ENCODE measurements at places on chromosomes 6 and 20. TPM values are rescaled to one million over a fixed set of nuclear protein-coding genes. Genes with fewer than 3 reads are reported as not detected.

DNA sequence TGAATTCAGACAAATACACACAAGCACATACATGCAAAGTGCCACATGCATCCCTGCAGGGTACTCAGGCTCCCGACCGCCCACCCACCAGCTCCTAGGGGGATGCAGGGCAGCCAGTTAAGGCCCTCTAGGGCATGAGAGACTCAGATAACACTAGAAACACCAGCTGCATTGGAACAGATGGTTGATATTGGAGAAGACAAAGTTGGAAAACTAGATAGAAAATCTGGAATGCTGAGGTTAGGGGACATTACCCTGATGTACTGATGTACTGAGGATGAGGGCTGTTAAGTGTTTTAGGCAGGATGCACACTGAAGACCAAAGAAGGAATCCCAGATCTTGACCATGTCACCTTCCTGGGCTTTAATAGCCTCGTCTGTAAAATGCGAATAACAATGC, 134.6 kb upstream of the ECI2 start:
- no peaks in the 10 kb centered on the region for H3K27me3 ChIP-seq
- no peaks in the 10 kb centered on the region for H3K4me1 ChIP-seq
- no peak for DNase-seq
- no peak overlapping the region for H3K4me3 ChIP-seq

DNA sequence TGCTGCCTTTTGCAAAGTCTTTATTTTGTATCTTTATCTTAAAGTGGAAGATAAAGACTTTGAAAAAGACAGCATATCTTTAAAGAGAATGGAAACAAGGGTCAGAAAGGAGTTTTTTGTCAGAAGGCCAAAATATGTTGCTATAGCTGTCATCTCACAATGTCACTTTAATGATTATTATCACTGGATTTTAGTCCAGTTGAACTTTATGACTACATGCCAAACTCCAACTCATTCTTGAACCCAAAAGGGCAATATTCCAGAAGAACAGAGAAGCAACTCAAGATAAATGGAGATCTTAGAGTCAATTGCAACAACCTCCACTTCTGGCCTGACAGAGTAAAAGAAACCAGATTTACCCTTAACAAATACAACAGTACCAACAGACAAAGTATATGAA, 47.3 kb upstream of the CLIC5 start:
- H3K36me3 ChIP-seq: no peaks in the 10 kb centered on the region
- no peaks in the 10 kb centered on the region for H3K4me1 ChIP-seq
- no peak overlapping the region for H3K4me3 ChIP-seq
- no peak overlapping the region for H3K27ac ChIP-seq
- no peaks in the 10 kb centered on the region for H3K27me3 ChIP-seq

GRCh38 chr6:79631693-79632172, 604 bp downstream of the SH3BGRL2 start:
- H3K36me3 ChIP-seq: no peaks in the 10 kb centered on the region
- no peak for DNase-seq
- no peaks in the 10 kb centered on the region for H3K27me3 ChIP-seq
- peak overlapping the region; percentile 94 for H3K4me3 ChIP-seq

DNA sequence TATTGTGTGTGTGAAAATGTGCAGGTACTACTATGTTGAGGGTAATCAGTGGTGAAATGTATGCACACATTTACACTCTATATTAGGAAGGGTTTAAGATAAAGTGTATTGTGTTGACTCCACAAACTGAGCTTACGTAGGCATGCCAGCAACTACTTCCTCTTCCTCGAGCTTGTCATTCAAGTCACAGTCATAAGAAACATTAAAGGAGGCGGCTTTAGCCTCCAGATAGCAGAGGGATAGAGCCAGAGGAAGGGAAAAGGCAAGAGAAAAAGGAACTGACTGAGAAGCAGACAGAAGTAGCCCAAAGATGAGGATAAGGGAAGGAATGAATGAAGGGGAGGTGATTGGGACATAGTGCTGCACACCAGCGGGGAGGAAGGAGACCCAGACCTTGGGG, 55.2 kb downstream of the SMLR1 start:
- H3K36me3 ChIP-seq: no peaks in the 10 kb centered on the region
- no peak overlapping the region for H3K4me3 ChIP-seq
- DNase-seq: no peak
- H3K27ac ChIP-seq: no peak overlapping the region
- H3K4me1 ChIP-seq: no peaks in the 10 kb centered on the region
- no peaks in the 10 kb centered on the region for H3K27me3 ChIP-seq

DNA sequence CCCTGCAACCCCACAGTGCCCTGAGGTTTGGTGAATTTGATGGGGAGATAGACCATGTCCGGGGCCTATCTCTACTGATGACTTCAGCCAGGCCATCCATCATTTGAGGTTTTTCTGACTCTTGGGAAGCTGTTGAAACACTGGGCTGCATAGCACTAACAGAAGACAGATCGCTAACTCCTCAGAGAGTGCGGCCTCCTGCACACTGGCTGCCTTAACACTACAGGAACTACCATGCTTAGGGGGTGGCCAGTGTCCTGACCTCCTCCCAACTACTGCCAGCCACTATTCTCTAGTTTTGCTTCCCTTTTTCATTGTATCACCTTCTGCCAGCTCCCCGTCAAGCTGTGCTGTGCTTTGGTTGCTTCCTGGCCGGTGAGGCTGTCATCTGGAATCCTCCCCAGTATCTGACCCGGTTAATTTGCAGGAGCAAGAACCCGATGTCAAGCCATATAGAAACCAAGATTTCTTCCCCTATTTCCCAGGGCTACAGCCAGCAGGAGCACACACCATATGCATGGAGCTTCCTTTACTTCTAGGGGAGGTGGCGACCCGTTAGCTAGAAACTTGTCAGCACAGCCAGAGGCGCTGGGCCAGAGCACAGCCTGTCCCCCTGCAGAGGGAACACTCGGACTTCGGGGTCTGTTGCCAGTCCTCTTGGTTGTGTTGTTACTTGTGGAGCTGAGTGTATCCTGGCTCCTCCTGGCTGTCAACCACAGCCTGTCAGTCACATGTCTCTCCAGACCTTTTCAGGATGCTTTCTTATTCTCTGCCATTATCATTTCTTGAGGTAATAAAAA, 57.3 kb upstream of the TRAF3IP2 start:
- H3K4me1 ChIP-seq: peaks cover 36% of the 10 kb centered on the region
- H3K27me3 ChIP-seq: no peaks in the 10 kb centered on the region
- DNase-seq: no peak
- peak overlapping the region; percentile 80 for H3K27ac ChIP-seq

GRCh38 chr20:42588847-42589246, 600.9 kb downstream of the PTPRT start:
- DNase-seq: no peak
- no peaks in the 10 kb centered on the region for H3K27me3 ChIP-seq

DNA sequence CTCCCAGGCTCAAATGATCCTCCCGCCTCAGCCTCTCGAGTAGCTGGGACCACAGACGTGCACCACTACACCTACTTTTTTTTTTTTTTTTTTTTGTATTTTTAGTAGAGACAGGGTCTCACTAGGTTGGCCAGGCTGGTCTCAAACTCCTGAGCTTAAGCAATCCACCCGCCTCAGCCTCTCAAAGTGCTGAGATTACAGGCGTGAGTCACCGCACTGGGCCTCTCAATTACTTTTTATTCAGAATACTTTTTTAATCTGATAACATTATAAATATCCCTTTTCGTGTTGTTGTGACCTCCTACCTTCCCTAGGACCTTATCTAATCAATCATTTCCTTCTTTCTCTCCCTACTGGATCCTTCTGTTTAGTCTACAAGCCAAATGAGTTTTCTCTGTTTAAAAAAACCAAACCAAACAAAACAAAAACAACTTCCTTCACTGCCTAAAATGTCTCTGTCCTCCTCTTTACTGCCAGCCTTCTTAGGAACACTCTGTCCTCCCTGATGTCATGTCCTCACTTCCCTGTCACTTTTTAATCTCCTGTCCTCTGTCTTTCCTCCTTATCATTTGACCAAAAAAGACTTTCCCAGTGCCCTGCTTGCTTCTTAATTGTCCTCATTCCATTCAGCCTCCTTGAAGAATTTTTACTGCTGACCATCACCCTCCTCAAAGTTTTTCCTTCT, 85.0 kb downstream of the CAP2 start:
- H3K27me3 ChIP-seq: no peaks in the 10 kb centered on the region
- no peaks in the 10 kb centered on the region for H3K36me3 ChIP-seq
- no peak for DNase-seq
- H3K4me1 ChIP-seq: no peaks in the 10 kb centered on the region
- H3K27ac ChIP-seq: no peak overlapping the region

DNA sequence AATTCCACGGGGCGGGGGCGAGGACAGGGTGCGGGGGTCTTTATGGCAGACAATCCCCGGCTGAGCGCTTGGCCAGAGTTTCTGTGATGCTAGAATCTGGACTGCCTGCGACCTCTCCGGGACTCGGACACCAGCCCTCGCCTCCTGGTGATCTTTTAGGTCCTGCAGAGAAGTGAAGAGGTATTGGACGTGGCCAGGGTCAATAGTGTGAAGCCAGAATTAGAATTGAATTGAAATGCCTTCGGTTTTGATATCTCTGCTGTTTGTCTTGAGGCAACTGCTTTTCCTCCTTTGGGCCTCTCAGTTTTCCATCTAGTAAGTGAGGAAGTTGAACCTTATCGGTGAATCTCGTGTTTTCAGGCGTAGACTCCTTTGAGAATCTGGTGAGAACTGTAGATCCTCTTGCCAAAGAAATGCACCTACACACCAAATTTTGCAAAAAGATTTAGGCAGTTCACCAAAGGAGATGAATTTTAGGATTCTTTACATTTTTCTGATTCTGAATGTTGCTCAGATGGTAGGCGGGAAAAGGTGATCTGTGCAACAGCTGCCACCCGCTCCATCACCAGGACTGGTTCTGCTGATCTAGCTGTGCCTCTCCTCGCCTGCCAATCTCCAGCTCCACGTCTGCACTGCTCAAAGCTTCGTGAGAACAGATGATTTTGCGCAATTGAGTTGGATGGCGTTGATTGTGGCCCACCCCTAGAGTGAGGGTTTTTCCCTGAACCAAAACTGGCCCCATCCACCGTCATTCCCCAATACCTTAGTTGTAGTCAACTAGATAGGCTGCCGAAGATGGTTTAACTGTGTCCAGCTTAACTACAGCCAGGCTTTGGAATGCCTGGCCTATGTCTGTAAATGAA, 837 bp upstream of the OSER1 start:
- H3K4me1 ChIP-seq: peaks cover 24% of the 10 kb centered on the region
- H3K27ac ChIP-seq: peak overlapping the region; percentile 99
- H3K27me3 ChIP-seq: no peaks in the 10 kb centered on the region
- H3K4me3 ChIP-seq: peak overlapping the region; percentile 76

- H3K36me3 ChIP-seq: no peaks in the 10 kb centered on the region
- no peaks in the 10 kb centered on the region for H3K4me1 ChIP-seq
- no peak overlapping the region for H3K4me3 ChIP-seq
- no peak overlapping the region for H3K27ac ChIP-seq
- DNase-seq: no peak
These were observed 63.2 kb downstream of the GMDS start for GRCh38 chr6:2182251-2182650.

PRR18 gene
- not detected for total RNA-seq

MLN gene
- not detected for total RNA-seq

SLC35B3 gene
- 12.4 TPM for total RNA-seq

PLA2G7 gene
- total RNA-seq: 0.19 TPM

HLA-G gene
- not detected for total RNA-seq

ARFGAP1 gene
- 27.5 TPM for total RNA-seq

GRIK2 gene
- total RNA-seq: not detected

REM1 gene
- 0.18 TPM for total RNA-seq

Measured in esophagus squamous epithelium (tissue), 5 donors.